HT1080 (cell line): ENCODE measurements at places on chromosomes 4 and X. TPM values are rescaled to one million over a fixed set of nuclear protein-coding genes. Genes with fewer than 3 reads are reported as not detected.

The MBNL3 gene
- total RNA-seq = 2.3 and 3.7 TPM in 2 replicates

GRCh38 chrX:41332408-41333002 is 1.5 kb upstream of the DDX3X start:
- peak; percentile 29 for DNase-seq

- no peak for DNase-seq
Observed at GRCh38 chr4:142081025-142081424, 444.6 kb downstream of the IL15 start.

- DNase-seq = no peak
Observed at GRCh38 chrX:133440081-133440796, 24.9 kb upstream of the GPC4 start.

DNA sequence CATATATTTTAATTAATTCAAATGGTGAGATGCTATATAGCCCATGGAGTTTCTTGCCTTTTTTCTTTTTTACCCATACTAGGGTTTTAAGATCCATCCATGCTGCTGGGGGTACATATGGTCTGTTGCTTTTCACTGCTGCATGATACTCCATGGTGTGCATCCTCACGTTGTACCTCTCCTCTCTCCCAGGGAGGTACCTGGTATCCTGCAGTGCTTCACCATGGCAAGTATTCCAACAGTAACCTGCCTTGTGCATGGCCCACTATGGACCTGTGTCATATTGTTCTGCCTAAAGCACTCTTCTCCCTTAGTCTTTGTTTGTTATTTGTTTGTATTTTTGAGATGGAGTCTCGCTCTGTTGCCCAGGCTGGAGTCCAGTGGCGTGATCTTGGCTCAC is 114.3 kb upstream of the GPC4 start:
- DNase-seq = no peak

DNA sequence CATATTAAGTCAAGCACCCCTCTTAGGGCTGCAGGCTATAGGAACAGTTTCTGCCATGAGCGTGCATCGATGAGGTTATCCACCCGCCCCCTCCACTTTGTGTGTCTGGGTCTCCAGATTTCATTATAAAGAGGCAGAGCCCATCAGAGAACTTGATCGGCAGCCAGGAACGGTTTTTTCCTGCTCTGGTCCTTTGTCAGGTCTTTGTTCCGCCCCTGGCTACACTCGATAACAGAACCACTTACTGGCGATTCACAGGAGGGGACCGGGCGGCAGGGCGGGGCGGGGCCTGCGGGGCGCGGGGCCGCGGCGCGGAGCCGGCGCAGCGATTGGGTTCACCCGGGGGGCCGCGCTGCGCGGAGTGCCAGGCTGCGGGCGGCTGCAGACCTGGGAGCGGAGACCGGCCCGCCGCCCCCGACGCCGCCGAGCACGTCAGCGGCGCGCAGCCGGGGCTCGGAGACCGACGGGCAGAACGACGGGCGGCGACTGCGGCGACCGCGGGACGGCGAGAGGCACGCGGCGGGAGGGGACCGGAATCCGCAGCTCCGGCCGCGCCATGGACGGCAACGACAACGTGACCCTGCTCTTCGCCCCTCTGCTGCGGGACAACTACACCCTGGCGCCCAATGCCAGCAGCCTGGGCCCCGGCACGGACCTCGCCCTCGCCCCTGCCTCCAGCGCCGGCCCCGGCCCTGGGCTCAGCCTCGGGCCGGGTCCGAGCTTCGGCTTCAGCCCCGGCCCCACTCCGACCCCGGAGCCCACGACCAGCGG is at the start of gene SLC10A4:
Gene SLC10A4, plus strand, starts transcription at position 338 of the 771 bp plus-strand sequence. Its CDS starts 219 bp downstream, at position 557.
- no peak for DNase-seq

The PDZD4 gene
- total RNA-seq = 0.13 and 0.16 TPM in 2 replicates

DNA sequence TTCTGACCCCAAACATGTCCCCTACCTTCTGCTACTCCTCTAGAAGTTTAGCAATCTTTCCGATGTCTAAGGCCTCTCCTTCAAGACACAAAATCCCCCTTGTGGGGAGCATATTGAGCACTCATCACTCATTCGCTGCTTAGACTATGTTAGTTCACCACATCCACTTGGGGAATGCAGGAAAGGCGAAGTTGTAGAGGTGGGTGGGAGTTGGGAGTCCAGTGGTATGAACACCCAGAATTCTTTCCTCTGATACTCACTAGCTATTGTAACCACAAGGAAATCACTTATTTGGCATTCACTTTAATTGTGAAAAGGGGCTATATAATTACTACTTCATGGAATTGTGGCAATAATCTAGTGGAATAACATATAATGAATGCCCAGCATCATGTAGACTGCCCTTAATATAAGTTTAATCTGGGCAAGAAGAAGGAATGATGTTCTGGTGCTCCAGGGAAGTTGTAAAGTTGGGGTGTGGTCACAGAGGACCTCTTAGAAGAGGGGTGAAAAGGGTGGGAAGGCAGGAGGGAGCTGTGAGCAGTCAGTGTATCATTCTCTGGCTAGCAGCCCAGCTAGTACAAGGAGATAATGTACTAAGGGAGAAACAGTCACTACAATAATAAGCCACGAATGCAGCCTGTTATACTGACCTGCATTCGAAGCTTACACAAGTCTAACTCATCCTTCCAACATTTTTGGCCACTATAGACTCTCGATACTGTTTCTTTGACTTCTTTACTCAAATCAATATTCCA is 468.2 kb upstream of the DIPK2B start:
- DNase-seq = peak; percentile 93

- peak; percentile 48 for DNase-seq
Observed at GRCh38 chr4:127012549-127012948, 620.2 kb upstream of the INTU start.

GRCh38 chr4:35541888-35542213 is 702.5 kb downstream of the ARAP2 start:
- no peak for DNase-seq

GRCh38 chrX:79181401-79181800 is 36.9 kb downstream of the GPR174 start:
- no peak for DNase-seq

DNA sequence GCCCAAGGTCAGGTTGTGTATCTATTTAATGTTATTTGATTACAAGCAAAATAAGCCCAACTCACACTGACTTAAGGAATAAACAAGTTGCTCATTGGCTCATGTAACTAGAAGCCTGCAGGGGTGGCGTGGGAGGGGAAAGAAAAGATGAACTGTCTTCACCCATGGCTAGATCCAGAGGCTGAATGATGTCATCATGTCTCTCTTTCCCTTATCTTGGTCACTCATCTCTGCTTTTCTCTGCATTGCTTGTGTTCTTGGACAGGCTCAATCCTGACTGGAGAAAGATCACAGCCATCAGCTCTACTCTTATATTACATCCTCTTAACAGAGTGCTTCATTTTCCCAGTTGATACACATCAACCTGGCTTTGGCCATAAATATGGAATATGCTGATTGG is 290.0 kb upstream of the DIAPH2 start:
- DNase-seq = no peak

The ERCC6L gene
- 10.1 and 10.5 TPM in 2 replicates for total RNA-seq

DNA sequence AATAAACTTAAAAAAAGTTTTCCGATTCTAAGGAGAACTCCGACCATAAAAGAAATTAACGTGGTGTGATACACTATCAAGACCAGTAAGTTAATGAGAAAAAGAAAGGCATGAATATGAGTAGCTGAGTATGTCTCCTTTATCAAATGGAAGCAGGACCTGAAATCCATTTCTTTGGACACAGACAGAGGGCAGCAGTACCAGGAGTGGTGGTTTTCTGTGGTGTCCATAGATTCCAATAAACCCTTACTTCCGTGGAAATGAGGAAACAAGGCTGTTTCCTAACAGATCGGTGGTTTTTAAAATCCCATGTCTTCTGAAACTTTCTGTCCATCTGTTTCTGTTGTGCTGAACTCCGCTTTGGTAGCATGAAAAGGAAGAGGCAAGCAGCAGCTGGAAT is 128.5 kb upstream of the TSPAN5 start:
- peak; percentile 37 for DNase-seq

DNA sequence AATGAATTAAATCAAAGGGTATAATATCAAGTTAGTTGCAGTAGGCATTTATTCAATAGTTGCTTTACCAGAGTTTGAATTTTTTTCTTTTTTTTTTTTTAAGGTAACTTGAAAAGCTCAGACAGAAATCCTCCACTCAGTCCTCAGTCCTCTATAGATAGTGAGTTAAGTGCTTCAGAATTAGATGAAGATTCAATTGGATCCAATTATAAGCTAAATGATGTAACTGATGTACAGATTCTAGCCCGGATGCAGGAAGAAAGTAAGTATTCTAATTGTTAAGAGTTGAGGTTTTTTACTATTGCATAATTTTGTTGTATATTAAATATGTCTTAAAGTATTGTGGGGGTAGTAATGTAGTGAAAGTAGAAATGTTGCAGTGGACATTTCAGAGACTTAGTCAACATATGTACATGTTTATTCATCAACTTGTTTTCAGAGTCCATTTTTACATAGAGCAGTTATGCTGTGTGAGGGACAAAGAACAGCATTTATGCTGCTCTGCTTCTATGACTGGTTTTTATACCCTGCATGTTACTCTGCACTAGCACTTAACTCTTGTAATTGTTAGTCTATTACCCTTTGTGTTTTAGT is 38.4 kb downstream of the SLAIN2 start:
- no peak for DNase-seq

DNA sequence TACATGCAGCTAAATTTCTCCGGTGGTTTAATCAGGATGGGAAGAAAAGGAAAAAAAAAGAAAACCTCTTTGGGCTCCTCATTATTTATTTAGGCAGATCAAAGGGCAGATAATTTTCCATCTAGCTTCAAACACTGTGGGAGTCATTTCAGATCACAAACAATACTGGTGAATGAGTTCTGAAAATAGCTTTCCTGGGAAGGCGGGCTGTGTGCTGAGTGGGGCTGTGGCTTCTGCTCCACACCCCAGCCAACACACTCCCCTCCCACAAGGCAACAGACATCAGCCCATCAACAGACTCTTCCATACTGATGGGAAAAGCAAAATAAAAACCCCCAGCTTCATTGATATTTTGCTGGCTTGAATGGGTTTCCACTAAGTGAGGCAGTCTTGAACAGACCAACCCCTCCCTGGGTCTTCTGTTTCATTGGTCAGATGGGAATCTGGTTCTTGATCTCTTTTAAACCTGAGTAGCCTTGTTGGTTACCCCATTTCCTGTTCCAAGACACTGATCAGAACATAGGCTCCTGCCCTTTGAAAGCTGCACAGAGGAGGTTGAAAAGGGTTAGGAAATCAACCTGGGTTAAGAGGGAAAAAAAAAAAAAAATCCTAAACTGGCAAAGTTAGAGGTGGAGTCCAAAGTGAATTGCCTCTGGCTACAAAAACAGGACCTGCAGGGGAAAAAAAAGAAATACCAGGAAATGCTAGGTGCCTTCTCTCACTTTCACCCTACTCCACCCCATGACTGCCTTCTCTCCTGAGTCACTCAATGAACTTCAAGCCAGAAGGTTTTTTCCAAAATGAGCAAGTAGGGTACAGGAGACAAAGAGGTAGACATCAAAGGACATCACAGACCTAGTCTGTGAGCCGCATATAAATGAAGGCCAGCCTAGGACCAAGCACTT is 20.0 kb downstream of the AMOT start:
- no peak for DNase-seq

GRCh38 chrX:37690119-37690518 is 4.5 kb downstream of the XK start:
- no peak for DNase-seq

- DNase-seq = no peak
Observed at GRCh38 chr4:88827442-88827841, 129.8 kb upstream of the NAP1L5 start.

The RBMXL3 gene
- not detected in 2 replicates for total RNA-seq

DNA sequence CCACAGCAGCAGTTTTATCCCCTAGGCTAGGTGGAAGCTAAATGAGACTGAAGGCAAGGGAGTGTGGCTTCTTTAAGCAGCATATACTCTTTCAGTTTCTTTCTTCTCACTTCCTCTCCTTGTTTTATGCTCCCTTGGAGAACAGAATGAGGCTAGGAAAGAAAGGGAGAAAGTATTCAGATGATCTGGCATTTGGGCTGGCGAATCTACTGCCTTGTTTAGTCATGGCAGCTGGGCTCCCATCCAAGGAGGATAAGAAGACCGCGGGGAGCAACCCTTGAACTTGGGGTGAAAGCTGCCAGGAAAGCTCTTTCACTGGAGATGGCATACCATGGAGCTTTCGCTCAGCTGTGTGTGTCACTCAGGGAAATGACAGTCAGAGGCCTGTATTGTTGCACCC is 72.1 kb downstream of the ARHGEF38 start:
- peak; percentile 66 for DNase-seq

DNA sequence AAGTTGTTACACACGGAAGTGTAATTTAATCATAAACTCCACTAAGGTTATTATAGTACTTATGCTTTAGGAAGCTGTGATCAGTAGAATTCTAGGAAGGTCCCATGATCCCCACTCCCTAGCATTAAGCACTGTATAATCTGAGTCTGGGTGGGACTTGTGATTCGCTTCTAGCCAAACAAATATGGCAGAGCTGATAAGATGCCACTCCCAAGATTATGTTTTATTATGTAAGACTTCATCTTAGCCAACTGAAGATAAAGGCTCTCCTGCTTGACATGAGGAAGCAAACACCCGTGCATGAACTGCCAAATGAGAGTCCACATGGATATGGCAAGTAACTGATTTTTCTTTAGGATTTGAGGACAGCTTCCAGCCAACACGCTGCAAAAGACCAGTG is 186.4 kb upstream of the NDST3 start:
- DNase-seq = no peak

The PORCN gene
- total RNA-seq = 32.7 and 39.6 TPM in 2 replicates

GRCh38 chr4:158769175-158769921 is 522 bp downstream of the FNIP2 start:
- peak; percentile 41 for DNase-seq

The IGSF1 gene
- total RNA-seq = 0.47 and 0.84 TPM in 2 replicates

The USP26 gene
- total RNA-seq = 19.4 and 20.9 TPM in 2 replicates

DNA sequence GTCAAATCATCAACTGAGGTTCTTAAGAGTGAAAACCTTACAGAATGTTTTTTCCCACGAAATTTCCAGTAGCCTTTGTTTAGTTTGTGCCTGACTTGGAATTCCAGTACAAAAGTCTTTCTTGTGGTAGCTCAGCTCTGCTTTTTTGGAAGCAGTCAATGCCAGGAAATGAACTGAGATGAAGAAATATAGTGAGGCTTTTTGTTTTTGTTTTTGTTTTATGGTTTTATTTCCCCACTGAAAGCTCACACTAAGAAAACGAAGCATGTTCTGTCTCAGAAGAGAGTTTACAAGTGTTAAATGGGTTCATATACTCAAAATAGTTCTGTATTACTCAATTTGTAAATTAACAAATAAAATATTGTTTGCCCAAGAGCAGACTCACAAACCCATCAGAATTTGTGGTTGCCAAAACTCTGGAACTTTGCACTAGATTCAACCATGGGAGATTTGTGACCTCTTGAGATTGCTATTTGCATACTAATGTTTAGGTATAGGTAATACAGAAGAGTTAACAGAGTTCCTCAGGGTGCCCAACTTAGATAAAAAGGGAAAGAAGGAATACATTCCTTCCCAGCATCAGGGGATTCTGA is 1060.8 kb downstream of the FAT4 start:
- DNase-seq = no peak

DNA sequence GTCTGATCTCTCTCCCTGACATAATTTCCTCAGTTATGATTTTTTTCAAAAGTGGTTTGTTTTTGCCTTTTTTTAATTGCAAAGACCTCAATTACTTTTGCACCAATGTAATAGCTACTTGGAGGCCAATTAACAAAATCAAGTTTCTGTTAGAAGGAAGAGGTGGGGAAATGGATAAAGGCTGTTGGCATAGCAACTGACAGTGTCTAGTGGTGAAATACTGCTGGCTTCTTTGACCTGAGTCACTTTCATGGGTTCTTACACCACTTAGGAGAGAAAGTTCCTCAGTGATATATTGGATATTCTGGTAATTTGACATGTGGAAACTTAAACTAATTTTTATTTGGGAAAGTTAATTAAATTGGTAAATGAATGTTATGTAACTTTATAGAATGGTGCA is 26.5 kb upstream of the ATP8A1 start:
- no peak for DNase-seq

The ADGRG4 gene
- total RNA-seq = 0.02 TPM in 1 of 2 replicates, not detected in the other
